ENCODE measurements at places on chromosomes 2 and 18.

DNA sequence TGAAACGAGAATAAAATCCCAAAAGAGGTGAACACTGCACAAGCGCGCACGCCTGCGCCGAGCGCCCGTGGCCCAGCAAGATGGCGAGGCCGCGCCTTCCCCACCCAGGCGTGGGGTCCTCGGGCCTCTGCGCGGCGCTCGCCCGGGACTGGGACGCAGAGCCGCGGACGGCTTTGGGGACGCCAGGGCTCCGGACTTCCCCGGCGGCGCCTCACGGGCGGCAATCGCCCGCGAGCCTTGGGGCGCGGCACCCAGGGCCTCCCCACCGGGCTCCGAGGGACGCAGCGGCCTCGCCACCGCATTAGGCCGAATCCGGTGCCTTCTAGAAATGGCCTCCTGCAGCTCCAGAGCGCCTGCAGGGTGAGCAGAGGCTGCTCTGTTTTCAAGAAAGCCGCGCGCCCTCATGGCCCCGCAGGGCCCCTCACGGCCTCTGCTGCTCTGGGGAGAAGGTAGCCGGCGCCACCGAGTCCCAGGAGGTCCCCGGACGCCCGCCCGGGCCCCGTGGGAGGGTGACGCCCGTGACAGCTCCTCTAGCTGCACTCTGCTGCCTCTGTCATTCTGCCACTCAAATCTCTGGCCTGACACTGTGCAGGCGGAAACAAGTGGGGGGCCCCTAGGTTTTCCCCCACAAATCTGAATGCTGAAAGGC, 35.9 kb upstream of the POMC start:
- DNase-seq, result no peak

GRCh38 chr2:151486053-151486452, 76.4 kb downstream of the RIF1 start:
- no peak for DNase-seq

DNA sequence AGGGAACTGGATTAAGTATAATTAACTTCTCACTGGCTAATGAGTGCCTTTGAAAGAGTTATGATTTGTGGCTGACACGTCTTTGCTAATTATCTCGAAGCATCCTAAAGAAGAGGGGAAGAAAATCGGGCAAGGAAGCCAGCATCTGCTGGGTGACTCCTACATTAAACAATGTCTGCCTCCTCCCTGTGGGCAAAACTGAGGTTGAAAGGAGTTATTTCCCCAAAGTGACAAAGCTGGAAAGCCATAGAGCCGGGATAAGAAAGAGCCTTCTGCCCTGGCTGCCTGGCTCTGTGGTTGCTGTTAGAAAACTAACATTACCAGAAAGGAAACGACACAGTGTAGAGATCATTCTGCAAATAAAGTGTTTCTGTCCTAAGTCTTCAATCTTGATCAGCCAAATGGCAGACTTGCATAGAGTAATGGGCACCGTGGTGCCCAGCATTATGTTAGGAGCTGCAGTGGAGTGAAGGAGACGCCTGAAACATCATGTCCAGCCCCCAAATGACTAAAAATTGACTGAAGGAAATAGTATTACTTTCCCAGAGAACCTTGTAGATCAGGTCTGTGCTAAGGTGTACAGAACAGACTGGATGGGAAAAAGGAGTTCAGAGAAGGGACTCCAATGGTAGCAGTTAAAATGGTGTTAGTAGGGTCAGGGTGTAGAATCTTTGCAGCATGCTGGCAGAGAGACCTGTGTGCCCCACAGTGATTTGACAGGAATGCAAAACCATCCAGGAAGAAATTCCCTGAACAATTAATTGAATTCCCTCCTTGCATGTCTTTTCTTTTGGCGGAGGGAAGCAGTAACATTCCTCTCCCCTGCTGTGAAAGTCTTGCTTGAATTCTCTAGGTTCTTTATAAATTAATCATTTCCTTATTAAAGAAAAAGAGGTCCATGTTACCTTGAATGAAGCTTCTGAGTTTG, 44.4 kb downstream of the ALPK2 start:
- DNase-seq, result no peak

DNA sequence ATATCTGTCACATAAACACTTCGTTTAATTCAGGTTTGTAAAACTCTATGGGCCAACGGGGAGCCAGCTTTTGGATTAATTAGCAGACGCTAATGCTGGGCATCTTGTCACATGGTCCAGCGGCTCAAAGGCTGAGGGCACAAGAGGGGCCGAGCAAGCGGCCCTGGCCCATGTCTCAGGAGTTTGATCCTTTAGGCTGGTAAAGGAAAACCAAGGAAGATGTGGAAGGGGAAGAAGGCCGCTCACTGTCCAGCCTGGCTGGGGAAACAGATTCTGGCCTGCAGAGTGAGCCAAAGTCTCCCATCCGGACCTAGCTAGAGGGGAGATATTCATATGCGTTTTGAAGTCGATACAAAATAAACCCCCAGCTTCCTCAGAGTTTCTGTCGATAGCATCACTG, 248.6 kb upstream of the SIX2 start:
- no peak for DNase-seq

GRCh38 chr2:126299469-126299976, 356.4 kb upstream of the GYPC start:
- DNase-seq, result no peak

All from AG09319 (cell line).